CD4-positive, alpha-beta memory T cell (primary cell): ENCODE measurements at places on chromosomes 16 and 17.

DNA sequence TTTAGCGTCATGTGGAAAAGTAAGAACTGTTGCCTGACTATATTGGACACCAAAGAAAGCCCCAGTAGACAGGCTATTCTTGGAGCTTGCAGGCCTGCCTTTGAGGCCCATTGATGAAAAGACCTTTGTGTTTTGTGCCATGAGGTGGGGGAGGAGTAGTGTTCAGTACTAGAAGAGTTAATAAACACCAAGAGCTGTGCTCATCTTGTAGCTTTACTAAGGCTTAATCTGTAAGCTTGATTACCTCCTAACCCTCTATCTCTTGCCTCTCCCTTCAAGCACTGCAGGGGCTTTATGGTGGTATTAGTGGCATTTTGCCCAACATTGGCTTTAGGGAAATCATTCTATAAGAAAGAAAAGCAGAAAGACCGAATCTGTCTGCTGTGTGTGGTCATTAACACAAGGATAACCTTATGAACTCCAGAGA lies 220.2 kb upstream of the TBX2 start:
- no peaks in the 10 kb centered on the region for H3K27me3 ChIP-seq
- no peaks in the 10 kb centered on the region for H3K36me3 ChIP-seq
- no peak overlapping the region for H3K4me3 ChIP-seq
- H3K4me1 ChIP-seq = no peaks in the 10 kb centered on the region
- no peak overlapping the region for H3K27ac ChIP-seq
- DNase-seq = no peak

DNA sequence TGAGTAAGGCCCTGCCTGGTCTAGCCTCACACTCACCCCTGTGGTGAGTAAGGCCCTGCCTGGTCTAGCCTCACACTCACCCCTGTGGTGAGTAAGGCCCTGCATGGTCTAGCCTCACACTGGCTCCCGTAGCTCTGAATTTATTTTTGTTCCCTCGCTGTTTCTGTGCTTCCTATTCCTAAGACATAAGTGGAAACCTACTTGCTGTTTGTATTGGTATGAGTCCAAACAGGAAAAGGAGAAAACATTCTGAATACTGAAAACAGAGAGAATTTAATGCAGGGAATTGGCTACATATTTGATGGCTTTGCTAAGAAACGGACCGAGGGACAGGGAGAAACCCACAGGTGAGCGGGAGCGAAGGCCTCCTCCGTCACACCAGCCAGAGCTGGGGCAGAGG lies 267.8 kb downstream of the FOXL1 start:
- no peak overlapping the region for H3K27ac ChIP-seq
- DNase-seq = no peak
- no peak overlapping the region for H3K4me3 ChIP-seq
- no peaks in the 10 kb centered on the region for H3K4me1 ChIP-seq
- H3K36me3 ChIP-seq = no peaks in the 10 kb centered on the region

DNA sequence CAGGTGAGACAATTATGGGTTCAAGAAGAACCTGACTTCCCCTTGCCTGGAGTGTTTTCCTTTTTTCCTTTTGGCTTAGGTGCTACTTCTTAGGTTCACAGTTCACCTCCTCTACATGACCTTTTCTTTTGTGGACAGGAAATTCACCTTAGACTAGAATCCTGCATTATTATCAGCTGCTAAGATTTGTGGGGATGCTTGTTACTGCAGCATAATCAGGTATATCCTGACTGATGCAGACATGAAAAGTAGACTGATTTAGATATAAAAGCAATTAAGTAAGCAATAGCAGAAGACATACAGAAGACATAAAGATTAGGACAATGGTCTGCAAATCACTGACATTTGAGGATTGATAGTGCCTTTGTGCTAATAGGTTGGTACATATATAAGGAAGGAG lies 168.3 kb downstream of the SALL1 start:
- H3K4me1 ChIP-seq = no peaks in the 10 kb centered on the region
- H3K36me3 ChIP-seq = no peaks in the 10 kb centered on the region
- no peak overlapping the region for H3K4me3 ChIP-seq
- DNase-seq = no peak

DNA sequence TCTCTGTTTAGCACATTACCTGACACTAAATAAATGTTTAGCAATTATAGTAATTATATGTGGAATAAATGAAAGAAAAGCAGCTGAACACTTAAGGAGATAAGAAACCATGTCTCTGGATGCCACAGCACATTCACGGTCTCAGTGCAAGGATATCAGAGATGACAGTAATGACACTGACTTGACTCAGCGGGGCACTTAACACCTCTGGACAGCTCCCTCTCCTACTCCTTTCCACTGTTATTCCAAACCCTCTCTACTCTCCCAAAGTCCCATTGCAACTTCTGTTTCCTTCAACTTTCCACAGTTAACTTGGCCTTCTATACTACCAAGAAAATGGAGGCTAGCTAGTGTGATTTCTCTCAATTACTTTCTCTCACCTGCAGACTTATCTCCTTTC lies 93.0 kb upstream of the CORO6 start:
- DNase-seq = no peak
- H3K4me1 ChIP-seq = peaks cover 40% of the 10 kb centered on the region
- H3K36me3 ChIP-seq = no peaks in the 10 kb centered on the region

DNA sequence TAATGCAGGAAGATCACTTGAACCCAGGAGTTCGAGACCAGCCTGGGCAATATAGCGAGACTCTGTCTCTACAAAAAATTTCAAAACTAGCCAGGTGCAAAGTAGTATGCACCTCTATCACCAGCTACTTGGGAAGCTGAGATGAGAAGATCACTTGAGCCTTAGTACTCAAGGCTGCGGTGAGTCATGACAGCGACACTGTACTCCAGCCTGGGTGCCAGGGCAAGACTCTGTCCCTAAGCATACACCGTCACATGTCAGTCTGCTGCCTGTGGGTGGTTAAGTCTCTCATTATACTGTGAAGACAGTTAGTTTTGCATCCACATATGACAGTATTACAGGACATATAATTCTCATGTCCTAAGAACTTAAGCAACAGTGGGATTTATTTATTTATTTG lies 21.8 kb downstream of the NMRAL1 start:
- H3K4me1 ChIP-seq = no peaks in the 10 kb centered on the region
- no peak for DNase-seq

DNA sequence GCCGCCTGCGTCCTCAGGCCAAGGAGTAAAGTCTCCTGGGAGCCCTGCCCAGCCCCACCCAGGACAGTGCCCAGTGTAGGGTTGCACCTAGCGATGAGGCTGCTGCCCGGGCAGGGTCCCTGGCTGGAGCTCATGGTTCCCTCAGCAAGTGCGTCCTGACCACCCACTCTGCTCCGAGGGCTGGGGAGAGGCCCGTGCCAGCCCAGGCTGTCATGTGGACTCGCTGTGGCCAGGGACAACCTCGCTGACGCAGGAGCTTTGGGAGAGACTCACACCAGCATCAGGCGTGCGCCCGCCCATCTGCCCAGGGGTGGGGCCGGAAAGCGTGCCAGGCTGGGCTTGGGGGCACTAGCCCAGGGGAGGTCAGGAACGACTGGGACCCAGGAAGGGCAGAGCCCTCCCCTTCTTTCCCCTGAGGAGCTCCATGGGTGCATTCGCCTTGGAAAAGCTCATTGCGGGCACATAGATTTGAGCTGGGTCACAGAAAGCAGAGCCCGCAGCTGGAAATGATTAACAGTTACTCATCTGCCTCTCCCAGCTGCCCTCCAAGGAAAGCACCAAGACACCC lies 19.7 kb downstream of the DPEP1 start:
- H3K27me3 ChIP-seq = no peaks in the 10 kb centered on the region
- no peak overlapping the region for H3K27ac ChIP-seq
- H3K36me3 ChIP-seq = no peaks in the 10 kb centered on the region
- DNase-seq = no peak
- no peak overlapping the region for H3K4me3 ChIP-seq
- no peaks in the 10 kb centered on the region for H3K4me1 ChIP-seq

DNA sequence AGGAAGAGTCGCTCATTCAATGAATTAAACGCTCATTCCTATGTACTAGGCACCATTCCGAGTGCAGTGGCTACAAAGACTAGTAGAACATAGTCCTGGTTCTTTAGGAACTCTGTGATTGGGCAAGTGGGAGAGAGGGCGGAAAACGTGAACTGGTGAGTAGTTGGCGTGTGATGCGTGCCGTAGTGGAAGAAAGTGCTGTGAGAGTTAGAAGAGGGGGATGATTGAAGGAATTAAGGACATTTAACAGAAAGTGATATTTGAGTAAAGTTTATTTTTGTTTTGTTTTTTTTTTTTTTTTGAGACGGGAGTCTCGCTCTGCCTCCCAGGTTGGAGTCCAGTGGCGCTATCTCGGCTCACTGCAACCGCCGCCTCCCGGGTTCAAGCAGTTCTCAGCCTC lies 7.9 kb upstream of the SLFN14 start:
- peak overlapping the region; percentile 76 for H3K27ac ChIP-seq
- no peaks in the 10 kb centered on the region for H3K36me3 ChIP-seq
- no peak for DNase-seq
- H3K27me3 ChIP-seq = no peaks in the 10 kb centered on the region
- peaks cover 24% of the 10 kb centered on the region for H3K4me1 ChIP-seq

DNA sequence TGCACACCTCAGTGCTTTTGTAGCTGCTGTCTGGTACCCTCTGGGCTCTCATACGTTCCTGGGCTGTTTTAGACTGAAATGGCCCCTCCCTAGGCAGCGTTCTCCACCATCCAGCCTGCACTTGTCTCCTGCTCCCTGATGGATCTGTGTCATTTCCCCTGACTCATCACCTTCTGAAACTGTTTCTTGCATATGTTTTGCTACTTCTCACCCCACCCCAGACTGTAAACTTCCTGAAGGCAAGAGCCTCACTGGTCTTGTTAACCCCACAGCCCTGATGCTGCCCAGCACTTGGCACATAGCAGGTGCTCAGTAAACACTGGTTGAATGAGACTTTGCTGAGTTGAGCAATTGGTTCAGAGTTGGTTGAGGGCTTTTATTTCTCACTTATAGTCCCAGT lies 78.7 kb downstream of the CRISPLD2 start:
- H3K4me3 ChIP-seq = no peak overlapping the region
- no peak overlapping the region for H3K27ac ChIP-seq
- no peaks in the 10 kb centered on the region for H3K36me3 ChIP-seq
- H3K27me3 ChIP-seq = no peaks in the 10 kb centered on the region
- DNase-seq = no peak
